Stimulated activated CD8-positive, alpha-beta memory T cell treated with anti-CD3 and anti-CD28 coated beads, Interleukin-12 subunit alpha, Interleukin-12 subunit beta, amount 100 ng/mL, for 4 hours (primary cell): ENCODE measurements at places on chromosomes 3 and 15.

GRCh38 chr3:177893331-177893730 is 642.9 kb upstream of the KCNMB2 start:
- no peak for DNase-seq

GRCh38 chr3:139797724-139798343 is 120.1 kb upstream of the NMNAT3 start:
- DNase-seq, result no peak

DNA sequence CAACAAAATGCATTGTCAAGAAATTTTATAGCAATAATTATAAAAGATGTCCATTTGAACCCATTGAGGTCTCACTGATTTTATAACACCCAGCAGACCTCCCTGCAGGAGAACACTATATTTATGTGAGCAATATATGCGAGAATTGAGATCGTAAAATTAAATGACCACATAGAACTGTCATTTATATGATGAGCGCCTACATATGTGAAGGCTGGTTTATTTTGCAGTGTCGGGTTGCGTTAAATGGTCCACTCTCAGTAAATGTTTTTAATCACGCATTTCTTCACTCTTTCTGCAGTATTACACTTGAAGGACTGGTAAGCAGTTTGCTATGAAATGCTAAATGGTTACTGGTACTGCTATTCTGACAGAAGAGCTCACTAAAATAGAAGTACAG is 408.5 kb upstream of the AGTR1 start:
- no peak for DNase-seq

- no peak for DNase-seq
These were observed 70.9 kb upstream of the TGFBR2 start for GRCh38 chr3:30535525-30535924.

- no peak for DNase-seq
These were observed 4.3 kb downstream of the RNU6-1 start for GRCh38 chr15:67835297-67836133.

GRCh38 chr15:33460166-33460805 is 149.5 kb downstream of the RYR3 start:
- no peak for DNase-seq

- DNase-seq, result no peak
These were observed 481.8 kb downstream of the MECOM start for GRCh38 chr3:169181666-169182065.

DNA sequence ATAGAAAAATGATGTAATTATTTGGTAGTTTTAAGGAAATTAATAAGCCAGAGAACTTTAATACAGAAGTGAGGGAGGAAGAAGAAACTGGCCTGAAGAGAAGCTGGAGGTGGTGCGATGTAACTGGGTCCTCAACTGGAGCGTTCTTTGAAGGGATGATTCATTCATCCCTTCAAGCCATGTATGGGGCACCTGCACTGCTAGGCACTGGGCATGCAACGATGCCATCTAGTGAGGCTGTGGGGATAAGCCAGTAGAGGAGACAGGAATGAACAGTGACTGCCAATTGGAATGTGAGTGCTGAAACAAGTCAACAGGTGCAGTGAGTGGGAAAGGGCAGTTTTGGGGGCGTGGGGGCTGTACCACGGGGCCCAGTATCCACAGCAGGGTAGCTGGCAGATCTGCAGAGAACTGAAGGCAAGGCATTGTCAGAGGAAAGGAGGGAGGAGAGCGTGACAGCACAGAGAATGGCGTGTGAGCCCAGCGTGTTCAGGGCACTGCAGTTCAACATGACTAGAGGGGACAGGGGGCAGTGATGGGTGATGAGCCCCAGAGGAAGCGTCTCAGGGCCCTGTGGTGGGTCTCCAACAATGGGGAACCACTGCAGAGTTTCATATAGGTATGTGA is 3.8 kb upstream of the KIF23 start:
- DNase-seq, result no peak
